ENCODE measurements at places on chromosomes 1 and 21.
A peak's percentile ranks its signal among the peaks of the same experiment; 100 is the strongest.

- no peak for DNase-seq
These were observed 30.2 kb downstream of the GBP2 start for GRCh38 chr1:89095737-89096136.

DNA sequence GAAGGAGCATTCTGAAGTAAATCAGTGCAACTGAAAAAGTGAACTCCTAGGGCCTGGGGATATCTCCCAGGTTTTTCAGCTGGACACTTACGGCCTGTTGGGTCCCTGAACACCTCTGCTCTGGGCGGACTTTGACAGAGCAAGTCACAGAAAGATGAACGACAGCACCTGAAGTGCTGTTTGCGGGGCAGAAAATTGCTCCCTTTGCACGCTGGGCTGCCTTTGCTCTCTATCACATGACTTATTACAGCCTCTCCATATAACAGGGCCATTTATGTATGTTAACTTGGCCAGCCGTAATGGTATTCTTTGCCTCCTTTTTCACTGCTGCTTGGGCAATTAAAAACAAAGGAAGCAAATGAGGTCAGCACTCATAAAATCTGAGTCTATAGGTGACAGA is 332.9 kb downstream of the BARHL2 start:
- DNase-seq = no peak

DNA sequence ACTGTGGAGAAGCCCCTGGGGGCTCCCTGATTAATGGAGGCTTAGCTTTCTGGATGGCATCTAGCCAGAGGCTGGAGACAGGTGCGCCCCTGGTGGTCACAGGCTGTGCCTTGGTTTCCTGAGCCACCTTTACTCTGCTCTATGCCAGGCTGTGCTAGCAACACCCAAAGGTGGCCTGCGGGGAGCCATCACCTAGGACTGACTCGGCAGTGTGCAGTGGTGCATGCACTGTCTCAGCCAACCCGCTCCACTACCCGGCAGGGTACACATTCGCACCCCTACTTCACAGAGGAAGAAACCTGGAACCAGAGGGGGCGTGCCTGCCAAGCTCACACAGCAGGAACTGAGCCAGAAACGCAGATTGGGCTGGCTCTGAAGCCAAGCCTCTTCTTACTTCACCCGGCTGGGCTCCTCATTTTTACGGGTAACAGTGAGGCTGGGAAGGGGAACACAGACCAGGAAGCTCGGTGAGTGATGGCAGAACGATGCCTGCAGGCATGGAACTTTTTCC is 24.8 kb downstream of the PCSK9 start:
- DNase-seq = no peak

DNA sequence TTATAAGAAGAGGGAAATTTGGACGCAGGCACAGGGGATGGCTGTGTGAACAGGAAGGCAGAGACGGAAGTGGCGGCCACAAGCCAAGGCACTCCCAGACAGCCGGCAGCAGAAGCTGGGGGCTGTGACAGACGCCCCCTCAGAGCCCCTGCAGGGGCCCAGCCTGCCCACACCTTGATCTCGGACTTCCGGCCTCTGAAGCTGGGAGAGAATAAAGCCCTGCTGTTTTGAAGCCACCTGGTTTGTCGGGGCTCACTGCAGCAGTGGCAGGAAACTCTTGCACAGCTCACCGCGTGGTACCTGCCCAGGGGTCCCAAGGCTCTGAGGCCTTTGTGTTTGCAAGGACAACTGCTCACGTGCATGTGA is 13.7 kb downstream of the MEGF6 start:
- DNase-seq = peak; percentile 28

DNA sequence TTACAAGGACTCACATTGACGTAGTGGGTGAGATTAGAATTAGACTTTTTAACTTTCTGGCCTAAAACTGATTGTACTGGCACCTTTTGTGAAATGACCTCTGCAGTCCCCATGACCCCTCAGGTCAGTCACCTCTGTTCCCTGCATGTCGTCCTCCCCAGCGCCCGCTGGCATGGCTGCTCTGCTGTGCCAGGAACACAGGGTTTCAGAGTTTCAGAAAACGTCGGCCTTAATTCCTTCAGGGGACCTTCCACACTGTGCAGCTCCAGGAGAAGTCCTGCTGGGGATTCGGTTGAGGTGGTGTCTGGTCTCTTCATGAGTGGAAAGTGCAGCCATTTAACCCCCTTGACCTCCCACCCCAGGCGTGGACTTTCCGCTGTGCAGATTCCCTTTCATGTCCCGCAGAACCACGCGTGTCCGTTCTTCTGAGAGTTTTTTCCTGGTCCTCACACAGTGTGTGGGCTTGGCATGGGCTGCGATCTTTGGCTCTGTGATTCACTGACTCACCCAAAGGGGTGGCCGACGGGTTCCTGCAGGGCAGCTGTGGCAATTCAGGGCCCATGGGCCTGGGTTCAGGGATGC is 158.4 kb upstream of the COL6A1 start:
- no peak for DNase-seq

GRCh38 chr1:15066191-15066590 is 87.4 kb upstream of the TMEM51 start:
- DNase-seq = no peak

GRCh38 chr1:107534632-107535031 is 393.8 kb downstream of the NTNG1 start:
- no peak for DNase-seq

GRCh38 chr1:1976031-1976430 is 27.6 kb downstream of the CFAP74 start:
- no peak for DNase-seq

Measured in bone marrow (tissue), 2 donors.